Activated naive CD4-positive, alpha-beta T cell treated with anti-CD3 and anti-CD28 coated beads, Interleukin-2, amount 10 ng/mL, durations not matched to agents 5 hours and 36 hours (primary cell): ENCODE measurements at places on chromosomes 6 and 20. TPM values are rescaled to one million over a fixed set of nuclear protein-coding genes. Genes with fewer than 3 reads are reported as not detected.

SRSF12 gene
- total RNA-seq = not detected

MAP3K5 gene
- total RNA-seq = 22.4 TPM

HSPA1L gene
- 3.7 TPM for total RNA-seq

PAK1IP1 gene
- 12.0 TPM for total RNA-seq

DEFB124 gene
- not detected for total RNA-seq

C6orf15 gene
- total RNA-seq = not detected

EBF4 gene
- 2.0 TPM for total RNA-seq

CTAGE9 gene
- not detected for total RNA-seq

ZSCAN16 gene
- 7.1 TPM for total RNA-seq

SPDEF gene
- not detected for total RNA-seq

HLA-DMA gene
- 26.2 TPM for total RNA-seq

MDFI gene
- not detected for total RNA-seq

MYMX gene
- not detected for total RNA-seq

PDE7B gene
- 2.0 TPM for total RNA-seq

TMEM200A gene
- 3.8 TPM for total RNA-seq

LRRN4 gene
- total RNA-seq = not detected

LINC00237 gene
- not detected for total RNA-seq
